AG20443 (cell line): ENCODE measurements at places on chromosomes 11 and 22.

GRCh38 chr11:109726061-109726460, 304.1 kb downstream of the C11orf87 start:
- no peak for DNase-seq

DNA sequence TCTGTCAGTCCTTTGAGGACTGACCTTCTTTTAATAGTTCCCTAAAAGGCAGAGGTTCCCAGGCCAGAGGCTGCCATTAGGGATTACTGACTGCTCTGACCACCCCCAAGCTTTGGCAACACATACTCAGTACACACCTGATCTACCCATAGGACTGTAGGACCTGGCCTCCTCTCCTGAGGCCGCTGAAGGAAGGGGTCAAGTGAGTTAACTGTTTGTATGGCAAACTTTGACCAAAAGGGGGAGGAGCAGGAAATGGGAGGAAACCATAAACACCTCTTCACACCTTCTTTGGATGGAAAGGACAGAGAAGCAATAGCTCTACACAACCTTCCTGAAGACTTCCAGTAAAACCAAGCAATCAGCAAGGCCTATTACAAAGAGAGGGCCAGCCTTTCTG, 104.0 kb downstream of the APOL5 start:
- DNase-seq: no peak

DNA sequence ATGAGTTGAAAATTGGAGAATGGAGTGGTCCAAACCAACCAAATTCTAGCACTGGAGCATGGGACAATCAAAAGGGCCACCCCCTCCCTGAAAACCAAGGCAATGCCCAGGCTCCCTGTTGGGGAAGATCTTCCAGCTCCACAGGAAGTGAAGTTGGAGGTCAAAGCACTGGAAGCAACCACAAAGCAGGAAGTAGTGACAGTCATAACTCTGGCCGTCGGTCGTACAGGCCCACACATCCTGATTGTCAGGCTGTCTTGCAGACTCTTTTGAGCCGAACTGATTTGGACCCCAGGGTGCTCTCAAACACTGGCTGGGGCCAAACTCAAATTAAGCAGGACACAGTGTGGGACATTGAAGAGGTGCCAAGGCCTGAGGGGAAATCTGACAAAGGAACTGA, 80.5 kb upstream of the ADSL start:
- no peak for DNase-seq

DNA sequence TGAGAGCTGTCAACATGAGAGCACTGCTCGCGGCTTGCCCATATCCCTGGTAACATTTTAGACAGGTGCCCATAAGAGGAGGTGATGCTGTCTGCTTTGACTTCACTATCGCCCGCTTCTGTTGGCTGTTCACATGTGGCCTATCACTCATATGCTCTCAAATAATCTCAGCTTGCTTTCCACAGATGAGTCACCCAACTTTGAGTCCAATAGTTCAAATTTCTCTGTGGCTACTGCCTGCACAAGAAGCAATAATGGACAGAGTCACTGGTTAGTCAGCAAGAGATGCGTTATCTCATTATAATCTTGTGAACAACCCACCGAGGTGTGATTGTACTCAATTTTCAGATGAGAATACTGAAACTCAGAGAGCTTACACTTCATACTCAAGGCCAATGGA, 1714.1 kb downstream of the LRRC4C start:
- DNase-seq: no peak

- no peak for DNase-seq
Measured at GRCh38 chr11:70501933-70502540, 103.7 kb downstream of the CTTN start.

- peak; percentile 36 for DNase-seq
Measured at GRCh38 chr11:36254713-36255112, 34.5 kb downstream of the COMMD9 start.

- peak; percentile 87 for DNase-seq
Measured at GRCh38 chr22:43343262-43343669, at the start of gene SCUBE1. Gene SCUBE1, minus strand, starts transcription at chr22:43343372. Its CDS starts 111 bp downstream, at chr22:43343261.

- DNase-seq: no peak
Measured at GRCh38 chr22:46891382-46891951, 129.0 kb downstream of the TBC1D22A start.

GRCh38 chr22:42236268-42236667, 34.2 kb downstream of the TCF20 start:
- no peak for DNase-seq

DNA sequence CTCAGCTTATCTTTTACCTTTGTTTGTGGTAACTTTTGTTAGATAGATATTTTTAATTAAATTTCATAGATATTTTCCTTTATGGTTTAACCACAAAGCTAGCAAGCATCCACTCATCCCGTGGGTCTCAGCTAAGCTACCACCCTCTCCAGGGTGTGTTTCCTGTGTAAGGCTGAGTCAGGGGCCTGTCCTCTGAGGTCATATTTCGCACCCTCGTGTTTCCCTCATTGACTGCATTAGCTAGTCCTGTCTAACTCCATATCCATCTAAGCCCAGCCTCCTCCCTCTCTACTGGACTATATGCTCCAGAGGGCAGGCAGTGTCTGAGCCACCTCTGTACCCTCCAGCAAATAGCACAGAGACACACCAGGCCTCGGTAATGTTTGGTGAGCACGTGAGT, 16.7 kb downstream of the XRRA1 start:
- peak; percentile 18 for DNase-seq

- DNase-seq: peak; percentile 67
Measured at GRCh38 chr11:3614742-3615171, 27.0 kb downstream of the ART5 start.

DNA sequence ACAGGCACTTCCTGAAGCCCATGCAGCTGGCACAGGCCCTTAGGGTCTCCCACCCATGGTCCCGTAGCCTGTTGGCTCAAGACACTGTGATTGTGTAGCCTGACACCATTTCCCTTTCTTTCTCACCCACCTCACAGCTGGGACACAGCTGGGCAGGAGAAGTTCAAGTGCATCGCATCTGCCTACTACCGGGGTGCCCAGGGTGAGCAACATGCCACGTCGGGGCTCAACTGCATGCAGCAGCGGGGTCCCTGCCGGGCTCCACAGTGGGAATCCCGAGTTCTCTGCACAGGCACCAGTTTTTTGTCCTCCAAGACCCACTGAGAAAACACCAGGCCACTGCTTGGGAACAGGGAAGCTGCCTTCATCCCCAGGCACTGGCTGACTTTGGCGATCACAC, 10.6 kb downstream of the RAB36 start:
- DNase-seq: no peak

- no peak for DNase-seq
Measured at GRCh38 chr11:19433367-19433766, 192.6 kb upstream of the E2F8 start.

- peak; percentile 53 for DNase-seq
Measured at GRCh38 chr11:69700278-69701140, 3.3 kb downstream of the FGF19 start.

DNA sequence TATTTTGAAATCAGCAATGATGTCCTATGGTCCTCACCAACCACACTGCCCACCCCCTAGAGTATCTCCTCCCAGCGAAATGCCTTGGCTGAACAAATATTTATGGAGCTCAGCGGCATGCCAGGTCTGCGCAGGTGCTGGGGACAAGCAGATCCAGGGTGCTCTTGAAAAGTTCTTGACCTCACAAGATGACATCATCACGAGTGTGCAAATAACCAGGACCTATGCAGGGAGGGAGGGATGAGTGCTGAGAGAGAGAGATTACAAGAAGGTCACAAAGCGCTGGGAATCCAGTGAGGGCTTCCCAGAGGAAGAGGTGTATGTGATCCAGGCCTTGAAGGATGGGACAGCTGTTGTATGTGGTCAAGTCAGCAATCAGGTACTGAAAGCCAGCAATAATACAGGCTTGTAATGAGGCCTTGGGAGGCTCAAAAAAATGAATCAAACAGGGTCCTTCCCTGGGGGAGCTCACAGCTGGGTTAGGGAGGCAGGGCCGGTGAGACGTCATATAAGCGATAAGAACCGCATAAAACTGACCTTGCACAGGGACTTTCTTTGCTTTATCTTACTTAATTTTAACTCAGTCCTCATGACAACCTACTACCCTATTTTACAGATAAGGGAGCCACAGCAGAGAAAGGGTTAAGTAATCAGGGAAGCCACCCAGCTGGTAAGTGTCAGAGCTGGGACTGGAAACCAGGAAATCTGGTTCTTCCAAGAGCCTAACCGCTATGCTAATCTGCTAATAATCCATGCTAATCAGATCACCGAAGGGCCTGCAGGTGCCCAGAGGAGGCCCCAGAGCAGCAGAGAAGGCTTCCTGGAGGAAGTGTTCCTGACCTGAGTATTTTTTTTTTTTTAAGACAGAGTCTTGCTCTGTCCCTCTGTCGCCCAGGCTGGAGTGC, 8.2 kb downstream of the ARRB1 start:
- DNase-seq: no peak

DNA sequence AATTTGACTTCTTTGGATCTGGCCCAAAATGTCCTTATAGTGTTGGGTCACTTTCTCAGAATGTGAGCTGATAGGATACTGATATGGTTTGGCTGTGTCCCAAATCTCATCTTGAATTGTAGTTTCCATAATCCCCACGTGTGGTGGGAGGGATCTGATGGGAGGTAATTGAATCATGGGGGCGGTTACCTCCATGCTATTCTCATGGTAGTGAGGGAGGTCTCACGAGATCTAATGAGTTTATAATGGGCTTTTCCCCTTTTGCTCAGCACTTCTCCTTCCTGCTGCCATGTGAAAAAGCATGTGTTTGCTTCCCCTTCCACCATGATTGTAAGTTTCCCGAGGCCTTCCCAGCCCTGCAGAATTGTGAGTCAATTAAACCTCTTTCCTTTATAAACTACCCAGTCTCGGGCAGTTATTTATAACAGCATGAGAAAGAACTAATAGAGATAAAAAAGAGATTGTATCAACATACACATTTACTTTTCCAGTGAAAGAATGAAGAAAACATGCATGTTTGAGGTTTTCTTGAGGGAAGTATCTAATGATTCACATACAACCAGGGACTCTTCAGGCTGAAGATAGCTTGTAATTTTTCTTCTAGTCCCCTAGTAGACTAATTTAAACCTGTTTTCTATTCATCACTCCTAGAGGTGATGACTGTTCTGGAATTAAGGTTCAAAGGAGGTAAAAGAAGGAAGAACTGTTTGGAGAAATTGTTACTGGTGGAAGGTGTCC, 17.3 kb upstream of the CSTF3 start:
- no peak for DNase-seq

GRCh38 chr22:30223303-30223702, 23.3 kb downstream of the LIF start:
- no peak for DNase-seq

- peak; percentile 84 for DNase-seq
Measured at GRCh38 chr11:35525501-35526175, at the start of gene PAMR1. Gene PAMR1, minus strand, starts transcription at chr11:35525616. Its CDS starts 31 bp downstream, at chr11:35525585.

DNA sequence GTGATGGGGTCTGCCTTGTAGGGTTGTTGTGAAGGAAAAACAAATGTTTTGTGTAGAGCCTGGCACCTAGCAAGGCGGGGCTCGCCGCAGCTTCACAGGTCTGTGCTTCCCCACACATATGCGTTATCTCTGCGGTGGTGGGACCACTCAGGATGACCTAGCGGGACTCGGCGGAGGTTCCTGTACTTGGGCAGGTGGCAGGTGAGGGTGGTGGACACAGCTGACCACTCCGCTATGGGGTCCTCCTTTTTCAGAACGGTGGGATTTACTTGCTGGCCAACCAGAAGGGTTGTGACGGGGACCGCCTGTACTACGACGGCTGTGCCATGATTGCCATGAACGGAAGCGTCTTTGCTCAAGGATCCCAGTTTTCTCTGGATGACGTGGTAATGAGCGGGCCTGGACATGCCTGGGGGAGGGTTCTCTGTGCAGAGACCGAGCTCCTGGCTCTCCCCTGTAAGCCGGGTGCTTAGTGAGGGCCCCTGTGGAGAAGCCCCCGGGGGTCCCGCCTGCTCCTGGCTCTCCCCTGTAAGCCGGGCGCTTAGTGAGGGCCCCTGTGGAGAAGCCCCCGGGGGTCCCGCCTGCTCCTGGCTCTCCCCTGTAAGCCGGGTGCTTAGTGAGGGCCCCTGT, 21.3 kb downstream of the NADSYN1 start:
- no peak for DNase-seq

DNA sequence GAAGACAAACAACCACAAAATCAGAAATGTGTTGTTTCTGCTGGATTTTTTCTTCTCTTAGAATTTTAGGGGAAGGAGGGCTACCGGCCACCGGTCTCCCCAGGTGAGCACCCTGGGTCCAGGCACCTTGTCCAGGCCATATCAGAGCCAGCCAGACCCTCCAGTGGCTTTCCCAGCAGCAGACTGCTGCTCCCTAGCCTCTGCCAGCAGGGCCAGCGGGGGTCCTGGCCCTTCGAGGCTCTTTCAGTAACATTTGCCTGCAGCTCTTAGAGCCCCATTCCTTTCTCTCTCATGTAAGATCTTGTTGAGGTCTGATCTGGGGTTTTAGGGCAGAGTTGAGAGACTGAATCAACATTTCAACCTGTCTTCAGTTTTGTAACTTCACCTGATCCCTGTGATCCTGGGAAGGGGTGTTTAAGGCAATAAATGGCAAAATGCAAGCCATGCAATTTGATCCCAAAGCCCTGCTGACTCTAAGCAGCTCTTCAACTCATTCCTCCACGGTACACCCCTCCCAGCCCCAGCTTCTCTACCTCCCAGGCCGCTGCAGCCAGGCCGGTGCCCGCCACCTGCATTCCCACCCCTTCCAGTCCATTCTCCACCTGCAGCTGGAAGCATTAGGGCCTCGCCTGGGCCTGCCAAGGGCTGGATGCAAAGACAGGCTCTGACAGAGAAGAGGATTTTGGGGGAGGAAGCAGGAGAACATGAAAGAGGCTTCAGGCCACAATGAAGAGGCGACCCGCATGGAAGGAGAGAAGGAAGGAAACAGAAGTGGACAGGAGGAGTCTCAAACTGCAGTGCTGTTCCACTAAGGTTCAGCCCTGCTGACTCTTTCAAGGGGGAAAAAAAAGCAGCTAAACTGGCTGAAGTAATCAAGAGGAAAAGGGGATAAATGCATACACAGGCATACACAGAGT, 113.0 kb upstream of the FGF3 start:
- DNase-seq: no peak

GRCh38 chr11:46363455-46364005, 16.3 kb downstream of the DGKZ start:
- peak; percentile 72 for DNase-seq

GRCh38 chr11:109426442-109427240, 4.7 kb downstream of the C11orf87 start:
- DNase-seq: no peak

- DNase-seq: no peak
Measured at GRCh38 chr11:15341587-15341986, 226.9 kb downstream of the INSC start.

DNA sequence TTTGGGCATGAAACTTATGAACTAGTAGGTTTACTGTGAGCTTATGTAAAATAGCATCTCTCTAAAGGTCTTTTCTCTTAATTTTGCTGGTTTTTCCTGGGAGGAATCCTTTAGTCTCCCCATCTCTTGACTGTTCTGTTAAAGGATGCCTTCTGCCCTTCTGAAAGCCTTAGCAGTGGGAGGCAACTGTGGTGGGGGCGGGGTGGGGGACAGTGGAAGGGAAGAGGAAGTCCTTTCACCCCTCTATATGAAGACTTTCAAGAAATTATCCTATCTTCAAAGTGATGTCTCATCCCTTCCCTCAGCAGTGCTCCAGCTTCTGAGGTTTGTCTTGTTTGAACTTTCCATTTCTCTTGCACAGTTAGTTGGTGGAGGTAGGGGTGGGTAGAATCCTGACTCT, 73.1 kb downstream of the ELP4 start:
- no peak for DNase-seq

- DNase-seq: peak; percentile 86
Measured at GRCh38 chr11:72831521-72832300, 17.5 kb downstream of the ATG16L2 start.
